ENCODE measurements at places on chromosomes 6 and 20.

DNA sequence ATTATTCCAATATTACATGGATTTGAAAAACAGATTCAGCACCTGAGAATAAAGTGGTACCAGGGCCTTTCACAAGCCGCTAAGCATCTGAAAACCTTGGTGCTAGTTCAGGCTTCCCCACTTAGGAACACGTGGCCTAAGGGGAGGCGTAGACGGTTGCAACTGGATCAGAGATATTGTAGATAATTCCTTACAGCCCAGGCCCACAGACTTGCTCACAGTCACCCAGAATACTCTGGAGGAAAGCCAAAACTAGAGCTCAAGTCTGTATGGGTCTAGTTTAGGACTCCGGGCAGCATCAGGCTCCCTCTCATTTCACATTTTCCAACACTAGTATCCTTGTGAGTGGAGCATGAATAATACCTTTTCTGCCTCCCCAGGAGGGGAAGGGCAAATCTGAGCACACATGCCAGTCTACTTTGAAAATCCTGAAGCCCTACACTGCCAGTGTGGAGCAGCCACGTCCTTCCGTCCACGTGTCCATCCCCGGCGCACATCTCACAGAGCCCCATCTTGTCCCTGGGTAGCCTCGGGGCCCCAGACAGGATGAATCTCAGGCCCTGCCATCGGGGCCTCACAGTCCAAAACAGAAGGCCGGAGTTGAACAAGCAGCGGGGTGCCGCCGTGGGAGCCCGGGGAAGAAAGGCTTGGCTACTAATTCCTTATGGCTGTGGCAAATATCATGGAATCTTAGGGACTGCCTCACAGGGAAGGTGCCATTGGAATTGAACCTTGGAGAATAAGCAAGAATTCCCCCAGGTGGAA lies 299.3 kb downstream of the NRN1 start:
- DNase-seq, result no peak

GRCh38 chr6:49299279-49299678 lies 163.8 kb downstream of the MMUT start:
- DNase-seq, result no peak

- no peak for DNase-seq
Measured at GRCh38 chr6:89205819-89206218, 11.3 kb downstream of the GABRR1 start.

GRCh38 chr6:125945378-125946141 lies 11.0 kb upstream of the HINT3 start:
- DNase-seq, result no peak

DNA sequence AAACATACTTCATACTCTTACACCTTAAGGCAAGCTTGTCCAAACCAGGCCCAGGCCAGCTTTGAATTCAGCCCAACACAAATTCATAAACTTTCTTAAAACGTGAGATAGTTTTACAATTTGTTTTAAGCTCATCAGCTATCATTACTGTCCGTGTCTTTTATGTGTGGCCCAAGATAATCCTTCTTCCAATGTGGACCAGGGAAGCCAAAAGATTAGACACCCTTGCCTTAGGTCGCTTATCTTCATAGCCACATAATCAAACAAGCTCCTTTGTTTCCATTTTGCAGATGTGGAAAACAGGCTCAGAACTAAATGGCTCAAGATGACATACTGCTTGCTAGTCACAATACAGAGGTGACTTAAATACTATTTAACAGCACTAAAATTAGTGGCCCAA lies 6.0 kb downstream of the SALL4 start:
- DNase-seq, result no peak

Data from muscle of arm (tissue), 14 donors.